Stimulated activated CD4-positive, alpha-beta T cell treated with anti-CD3 and anti-CD28 coated beads, Interleukin-15, amount 100 ng/mL, for 48 hours (primary cell): ENCODE measurements at places on chromosomes 16 and 17.

DNA sequence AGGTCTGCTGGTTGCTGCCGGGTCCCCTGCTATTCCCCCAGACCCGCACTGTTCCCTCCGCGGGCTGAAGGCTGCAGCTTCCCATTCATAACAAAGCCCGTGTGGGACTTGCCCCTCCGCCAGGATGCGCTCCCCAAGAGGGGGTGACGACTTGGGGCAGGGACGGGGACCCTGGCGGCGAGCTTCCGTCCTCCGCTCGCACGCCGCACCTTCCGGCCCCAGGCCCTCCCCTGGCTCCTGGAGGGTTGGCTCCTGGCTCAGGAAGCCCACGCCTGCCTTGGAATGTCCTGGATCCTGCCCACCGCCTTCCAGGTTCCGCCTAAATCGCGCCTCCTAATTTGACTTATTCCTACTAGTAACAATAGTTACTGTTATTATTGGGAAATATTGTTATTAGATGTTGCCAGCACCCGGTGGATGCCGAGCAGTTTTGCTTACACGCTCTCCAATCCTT lies 1.1 kb upstream of the TFAP4 start:
- peak; percentile 60 for DNase-seq

GRCh38 chr16:56679078-56679730 lies 3.1 kb upstream of the MT1X start:
- no peak for DNase-seq

- DNase-seq: no peak
Measured at GRCh38 chr17:2563061-2563460, 30.4 kb upstream of the PAFAH1B1 start.

DNA sequence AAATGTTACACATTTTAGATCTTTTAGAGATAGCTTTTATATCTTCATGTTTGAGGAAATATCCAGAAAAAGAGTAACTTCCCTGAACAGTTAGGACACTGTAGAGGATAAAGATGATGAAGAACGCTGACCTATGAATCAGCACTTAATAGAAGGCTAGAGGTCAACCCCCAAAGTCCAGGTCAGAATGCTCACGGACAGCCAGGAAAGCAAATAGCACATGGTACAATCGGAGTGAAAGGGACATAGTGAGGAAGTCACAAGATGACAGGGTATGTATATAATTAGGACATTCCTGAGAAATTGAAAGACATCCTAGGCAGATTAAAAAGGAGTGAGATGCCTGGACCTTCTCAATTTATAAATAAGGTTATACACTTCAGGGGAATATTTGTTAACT lies 55.1 kb upstream of the CNTNAP4 start:
- DNase-seq: no peak

GRCh38 chr16:86726340-86726739 lies 148.0 kb downstream of the FOXL1 start:
- DNase-seq: no peak
